ENCODE measurements at places on chromosomes 4 and X.
A peak's percentile ranks its signal among the peaks of the same experiment; 100 is the strongest.

GRCh38 chrX:2819345-2820135 lies 9.2 kb upstream of the GYG2 start:
- peak; percentile 52 for DNase-seq

DNA sequence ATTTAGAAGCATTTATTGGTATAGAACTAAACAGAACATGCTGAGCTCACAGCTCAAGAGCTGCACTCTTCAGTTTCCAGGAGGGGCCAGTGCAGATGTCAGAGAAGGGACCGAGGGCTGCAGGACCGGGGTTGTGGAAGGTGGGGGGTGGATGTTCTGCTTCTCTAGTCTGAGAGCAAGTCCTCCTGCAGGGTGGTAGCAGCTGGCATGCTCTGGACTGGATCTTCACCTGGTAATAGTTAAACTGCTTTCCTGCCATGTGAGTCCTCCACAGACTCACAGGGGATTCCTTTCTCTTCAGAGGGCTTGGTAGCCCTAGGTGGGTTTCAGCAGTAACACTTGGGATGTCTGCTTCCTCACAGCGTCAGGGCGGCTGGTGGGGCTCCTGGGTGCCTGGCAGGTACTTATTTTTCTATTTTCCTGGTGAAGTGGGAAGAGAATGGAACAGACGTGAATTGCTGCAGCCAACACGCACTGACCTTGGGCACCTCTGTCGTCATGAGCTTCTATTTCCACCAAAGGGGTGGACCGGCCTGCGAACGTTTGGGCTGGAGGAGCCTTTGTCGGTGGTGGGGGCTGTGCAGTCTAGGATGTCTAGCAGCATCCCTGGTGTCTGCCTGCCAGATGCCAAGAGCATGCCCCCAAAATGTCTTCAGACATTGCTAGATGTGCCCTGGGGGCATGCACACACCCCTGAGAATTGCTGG lies 2.5 kb downstream of the MAEA start:
- DNase-seq = no peak

- DNase-seq = no peak
Observed at GRCh38 chr4:139522457-139522856, 33.6 kb downstream of the SETD7 start.

DNA sequence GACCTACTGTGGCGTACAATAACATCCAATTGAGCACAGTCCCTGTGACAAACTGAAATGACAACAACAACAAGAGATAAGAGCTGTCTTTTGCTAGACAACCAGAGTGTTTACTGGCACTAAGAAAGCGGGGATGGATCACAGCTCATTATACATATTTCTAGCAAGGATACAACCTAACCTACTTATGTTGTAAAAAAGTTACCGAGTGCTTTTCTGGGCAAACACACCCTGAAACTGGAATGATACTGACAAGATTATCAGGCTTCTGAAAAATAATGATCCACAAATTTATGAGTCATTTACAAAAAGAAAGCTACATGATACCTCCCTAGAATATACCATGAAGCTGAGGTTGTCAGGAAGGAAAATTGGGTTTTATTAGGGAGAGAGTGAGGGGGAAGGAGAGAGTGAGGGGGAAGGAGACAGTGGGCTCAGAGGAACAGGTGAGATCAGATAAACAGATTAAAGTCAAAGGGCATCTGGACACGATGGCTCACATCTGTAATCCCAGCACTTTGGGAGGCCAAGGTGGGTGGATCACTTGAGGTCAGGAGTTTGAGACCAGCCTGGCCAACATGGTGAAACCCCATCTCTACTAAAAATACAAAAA lies 20.3 kb downstream of the TBC1D9 start:
- no peak for DNase-seq

DNA sequence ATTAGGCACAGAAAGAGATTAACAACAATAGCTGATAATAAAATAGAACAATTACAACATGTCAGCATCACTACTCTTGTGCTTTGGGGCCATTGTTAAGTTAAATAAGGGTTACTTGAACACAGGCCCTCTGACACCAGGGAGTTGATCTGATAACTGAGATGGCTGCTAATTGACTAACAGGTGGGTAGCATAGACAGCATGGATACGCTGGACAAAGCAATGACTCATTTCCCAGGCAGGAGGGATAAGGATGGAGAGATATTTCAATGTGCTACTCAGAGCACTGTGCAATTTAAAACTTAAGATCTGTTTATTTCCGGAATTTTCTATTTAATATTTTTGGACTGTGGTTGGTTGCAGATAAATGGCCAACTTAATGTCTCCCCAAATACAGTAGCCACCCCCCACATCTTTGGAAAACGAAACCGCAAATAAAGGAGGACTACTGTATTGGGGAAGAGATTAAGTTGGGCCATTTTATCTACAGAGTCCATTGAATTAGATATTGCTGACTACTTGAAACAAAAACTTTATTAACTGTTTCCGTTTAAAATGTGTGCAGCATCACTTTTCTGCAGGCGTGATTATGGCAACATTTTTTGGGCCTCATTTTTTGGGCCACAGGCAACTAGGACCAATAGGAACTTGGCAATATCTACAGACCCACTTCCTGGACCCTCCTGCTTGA lies 200.6 kb upstream of the KLF3 start:
- DNase-seq = no peak

DNA sequence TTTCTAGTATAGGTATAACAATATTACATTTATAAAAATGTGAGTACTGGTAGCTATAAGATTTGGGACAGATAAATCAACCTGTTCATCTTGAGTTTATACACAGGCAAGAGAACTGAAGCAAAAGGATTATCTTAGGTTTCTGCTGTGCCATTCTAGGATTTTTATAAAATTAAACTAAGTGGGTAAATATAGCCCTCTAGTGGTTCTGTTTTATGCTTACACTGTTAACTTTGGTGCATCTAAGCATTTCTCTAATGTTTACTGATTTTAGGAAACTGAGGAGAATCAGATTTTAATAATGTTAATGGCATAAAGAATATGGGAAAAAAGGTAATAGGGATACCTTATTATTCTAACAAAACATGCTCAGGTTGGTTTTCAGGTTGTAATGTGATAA lies 1.1 kb upstream of the RRH start:
- peak; percentile 20 for DNase-seq

DNA sequence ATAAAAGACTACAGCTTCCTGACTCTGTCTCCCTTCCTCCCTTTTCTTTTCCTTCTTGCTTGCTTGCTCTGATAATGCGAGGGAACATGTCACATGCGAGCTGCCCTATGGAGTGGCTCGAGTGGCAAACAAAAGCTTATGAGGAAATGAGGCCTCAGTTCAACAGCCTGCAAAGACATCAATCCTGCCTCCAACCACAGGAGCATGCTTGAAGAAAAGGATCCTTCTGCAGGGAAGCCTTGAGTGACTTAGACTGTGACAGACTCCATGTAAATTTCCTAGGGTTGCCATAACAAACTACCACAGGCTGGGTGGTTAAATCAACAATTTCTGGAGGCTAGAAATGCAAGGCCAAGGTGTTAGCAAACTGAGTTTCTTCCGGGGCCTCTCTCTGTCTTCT lies 152.5 kb downstream of the NR3C2 start:
- no peak for DNase-seq

DNA sequence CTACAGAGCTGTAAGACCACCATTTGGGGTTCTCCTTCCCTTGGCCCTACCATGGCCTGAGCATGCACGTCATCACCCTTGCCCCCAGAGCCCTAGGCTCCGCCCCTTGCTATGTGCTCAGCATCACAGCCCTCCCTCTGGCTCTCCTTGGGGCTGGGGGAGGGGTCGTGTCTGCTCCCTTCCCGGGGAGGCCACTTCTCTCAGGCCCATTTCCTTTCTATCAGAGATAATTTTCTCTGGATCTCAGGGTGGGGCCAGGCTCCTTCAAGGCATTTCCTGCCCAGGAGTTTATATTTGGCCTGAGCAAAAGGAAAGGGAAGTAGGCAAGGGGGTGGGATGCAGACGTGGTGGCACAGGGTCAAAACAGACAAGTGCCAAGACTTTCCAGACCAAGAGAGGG lies 55.9 kb downstream of the STARD8 start:
- DNase-seq = no peak

- no peak for DNase-seq
Observed at GRCh38 chr4:17941731-17942130, 79.8 kb downstream of the LCORL start.

DNA sequence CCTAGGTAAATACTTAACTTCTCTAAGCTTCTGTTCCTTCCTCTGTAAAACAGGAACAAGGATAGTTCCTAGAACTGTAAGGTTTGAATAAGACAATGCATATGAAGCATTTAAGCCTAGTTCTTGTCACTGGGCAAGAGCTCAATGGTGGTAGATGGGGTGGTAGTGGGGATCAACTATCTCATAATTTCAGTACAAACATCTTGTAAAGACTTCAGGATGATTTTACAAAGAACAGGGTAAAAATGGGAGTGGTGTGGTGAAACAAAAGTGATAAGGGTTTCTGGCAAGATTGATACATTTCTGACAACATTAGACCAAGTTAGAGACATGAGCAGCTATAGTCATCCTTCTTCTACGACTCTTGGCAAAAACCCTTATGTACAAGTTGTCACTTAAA lies 137.8 kb downstream of the SCFD2 start:
- no peak for DNase-seq

- peak; percentile 34 for DNase-seq
Observed at GRCh38 chr4:124202099-124202498, 510.4 kb downstream of the ANKRD50 start.

Data from MCF 10A (cell line).